ENCODE measurements at places on chromosomes 16 and 17.

DNA sequence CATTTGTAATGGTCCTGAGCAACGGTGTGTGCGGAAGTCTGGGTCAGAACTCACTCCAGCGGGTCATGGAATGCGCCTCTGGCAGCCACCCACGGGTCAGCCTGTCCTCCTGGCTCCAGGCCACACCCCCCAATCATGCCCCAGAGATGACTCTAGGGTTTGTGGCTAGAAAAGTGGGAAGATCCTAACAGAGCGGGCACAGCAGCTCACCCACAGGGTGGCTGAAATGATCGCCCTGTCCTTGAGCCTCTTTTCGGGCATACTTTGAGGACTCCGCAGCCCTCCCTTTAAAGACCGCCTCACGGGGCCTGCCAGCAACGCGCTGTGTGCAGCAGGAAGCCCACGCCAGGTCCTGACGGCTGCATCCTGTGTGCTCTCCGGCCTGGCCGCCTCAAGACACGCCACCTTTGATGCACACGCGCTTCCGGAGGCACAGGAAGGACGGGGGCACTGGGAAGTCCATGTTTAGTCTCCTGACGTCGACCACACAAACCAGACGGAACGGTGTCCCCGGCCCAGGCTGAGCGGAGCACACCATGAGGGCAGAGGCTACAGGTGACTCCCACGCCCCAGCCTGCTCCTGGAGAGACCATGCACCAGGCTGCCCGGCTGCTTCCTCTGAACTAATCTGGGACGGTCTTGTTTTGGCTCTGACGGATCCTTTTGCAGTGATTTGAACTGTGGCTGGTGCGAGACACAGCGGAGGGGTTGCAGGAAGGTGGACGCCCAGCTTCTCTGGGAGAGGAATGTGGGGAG is 92.9 kb downstream of the TBC1D16 start:
- no peak for DNase-seq

DNA sequence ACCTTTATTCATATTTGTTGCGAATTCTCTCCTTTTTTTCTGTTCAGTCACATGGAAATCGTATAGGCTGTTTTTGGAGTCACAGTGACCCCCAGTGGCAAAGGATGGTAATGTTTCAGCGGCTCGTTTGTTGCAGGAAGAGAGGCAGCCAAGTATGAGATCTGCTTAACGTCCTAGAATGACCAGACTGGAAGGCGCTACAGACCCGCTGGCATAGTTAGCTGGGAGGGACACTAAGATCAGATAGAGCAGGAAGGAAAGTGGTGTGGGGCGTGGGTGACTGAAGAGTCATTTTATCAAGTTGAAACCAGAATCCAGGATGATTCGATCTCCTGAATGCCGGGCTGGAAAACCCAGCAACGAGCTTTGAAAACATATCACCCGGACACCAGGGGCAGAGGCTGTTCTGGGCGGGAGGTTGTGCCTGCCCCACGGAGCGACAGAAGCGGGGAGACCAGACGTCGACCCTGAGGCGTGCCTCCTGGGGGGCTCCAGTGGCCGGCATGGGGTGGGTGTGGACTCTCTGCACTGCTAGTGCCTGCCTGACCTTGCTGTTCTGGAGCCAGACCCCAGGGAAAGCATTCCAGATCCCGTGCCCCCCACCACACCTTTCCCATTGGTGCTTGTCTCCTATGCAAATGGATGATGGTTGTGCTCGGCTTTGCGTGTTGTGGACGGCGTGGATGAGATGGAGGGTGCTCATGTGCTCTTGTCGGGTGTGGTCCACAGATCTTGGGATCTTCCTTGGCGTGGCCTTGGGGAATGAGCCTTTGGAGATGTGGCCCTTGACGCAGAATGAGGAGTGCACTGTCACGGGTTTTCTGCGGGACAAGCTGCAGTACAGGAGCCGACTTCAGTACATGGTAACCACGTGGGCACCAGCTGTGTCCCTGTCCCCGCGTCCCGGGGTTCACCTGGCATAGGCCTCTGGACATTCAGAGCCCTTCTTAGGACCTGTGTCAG is 7.7 kb downstream of the IL34 start:
- peak; percentile 93 for DNase-seq

DNA sequence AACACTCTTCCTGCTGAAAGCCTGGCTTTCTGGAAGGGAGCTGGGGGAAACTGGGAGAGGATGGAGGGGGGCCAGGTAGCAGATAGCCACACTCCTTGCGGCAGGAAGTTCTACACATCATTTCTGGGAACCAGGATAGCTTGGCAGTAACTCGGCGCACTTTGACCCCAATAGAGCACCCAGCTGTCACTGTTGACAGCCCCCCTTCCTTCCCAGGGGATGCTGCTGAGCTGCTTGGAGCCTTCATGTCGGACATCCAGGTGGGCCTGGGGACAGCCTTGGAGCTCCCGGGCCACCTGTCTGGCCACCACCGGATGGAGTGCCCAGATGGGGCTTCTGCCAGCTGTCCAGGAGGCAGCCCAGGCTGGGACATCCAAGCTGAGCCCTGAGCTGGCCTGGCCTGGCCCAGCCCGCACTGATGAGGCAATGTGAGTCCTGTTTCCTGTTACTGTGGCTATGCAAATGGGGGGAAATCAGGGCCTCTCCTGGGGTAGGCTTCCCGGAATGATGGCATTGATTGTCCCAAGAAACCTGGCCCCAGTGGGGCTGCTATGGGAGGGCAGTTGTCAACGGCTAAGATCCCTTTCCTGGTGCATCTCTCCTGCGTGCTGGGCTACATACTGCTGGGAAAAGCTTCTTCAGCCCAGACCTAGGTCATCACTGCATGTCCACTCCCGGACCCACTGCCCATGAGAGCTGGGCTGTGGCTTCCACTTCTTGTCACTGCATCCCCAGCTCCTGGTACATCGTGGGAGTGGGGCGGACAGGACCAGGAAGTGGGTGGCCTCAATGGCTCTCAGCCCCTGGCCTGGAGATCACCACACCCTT is 50.0 kb downstream of the SOCS1 start:
- DNase-seq, result no peak

DNA sequence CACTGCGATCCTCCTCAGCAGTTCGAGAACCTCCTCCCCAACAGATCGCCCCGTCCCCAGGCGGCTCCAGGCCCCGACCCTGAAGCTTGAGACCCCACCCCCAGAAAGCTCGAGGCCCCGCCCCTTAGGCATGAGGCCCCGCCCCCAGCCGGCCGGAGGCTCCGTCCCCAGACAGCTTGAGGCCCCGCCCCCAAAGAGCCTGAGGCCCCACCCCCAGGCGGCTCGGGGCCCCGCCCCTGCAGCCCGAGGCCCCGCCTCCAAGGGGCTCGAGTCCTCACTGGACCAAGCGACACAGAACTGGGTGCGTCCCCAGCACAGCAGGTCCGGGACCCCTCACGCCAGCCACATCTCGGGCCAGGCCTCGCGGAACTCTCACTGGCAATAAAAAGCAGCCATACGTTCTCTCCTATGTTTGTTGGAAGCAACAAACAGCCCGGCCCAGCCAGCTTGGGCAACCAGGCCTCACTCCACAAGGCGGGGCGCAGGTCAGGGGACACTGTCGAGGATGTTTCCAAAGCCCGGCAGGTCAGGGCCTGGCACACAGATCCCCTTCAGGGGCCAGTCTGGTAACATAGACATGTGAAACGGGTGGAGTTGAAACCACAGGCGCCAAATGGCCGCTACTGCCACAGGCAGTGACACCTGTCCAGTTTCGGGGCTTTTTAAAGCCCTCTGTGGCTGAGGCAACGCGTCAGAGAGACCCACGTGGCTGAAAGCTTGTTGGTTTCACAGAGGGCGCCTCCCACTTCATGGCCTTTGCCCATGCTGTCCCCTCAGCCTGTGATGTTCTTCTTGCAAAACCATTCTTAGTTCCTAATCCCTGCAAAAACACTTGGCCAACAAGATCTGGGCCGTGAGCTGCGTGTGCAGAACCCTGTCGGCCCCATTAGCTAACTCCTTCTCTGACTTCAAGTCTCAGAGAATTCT is 224.2 kb downstream of the PARN start:
- peak; percentile 15 for DNase-seq

DNA sequence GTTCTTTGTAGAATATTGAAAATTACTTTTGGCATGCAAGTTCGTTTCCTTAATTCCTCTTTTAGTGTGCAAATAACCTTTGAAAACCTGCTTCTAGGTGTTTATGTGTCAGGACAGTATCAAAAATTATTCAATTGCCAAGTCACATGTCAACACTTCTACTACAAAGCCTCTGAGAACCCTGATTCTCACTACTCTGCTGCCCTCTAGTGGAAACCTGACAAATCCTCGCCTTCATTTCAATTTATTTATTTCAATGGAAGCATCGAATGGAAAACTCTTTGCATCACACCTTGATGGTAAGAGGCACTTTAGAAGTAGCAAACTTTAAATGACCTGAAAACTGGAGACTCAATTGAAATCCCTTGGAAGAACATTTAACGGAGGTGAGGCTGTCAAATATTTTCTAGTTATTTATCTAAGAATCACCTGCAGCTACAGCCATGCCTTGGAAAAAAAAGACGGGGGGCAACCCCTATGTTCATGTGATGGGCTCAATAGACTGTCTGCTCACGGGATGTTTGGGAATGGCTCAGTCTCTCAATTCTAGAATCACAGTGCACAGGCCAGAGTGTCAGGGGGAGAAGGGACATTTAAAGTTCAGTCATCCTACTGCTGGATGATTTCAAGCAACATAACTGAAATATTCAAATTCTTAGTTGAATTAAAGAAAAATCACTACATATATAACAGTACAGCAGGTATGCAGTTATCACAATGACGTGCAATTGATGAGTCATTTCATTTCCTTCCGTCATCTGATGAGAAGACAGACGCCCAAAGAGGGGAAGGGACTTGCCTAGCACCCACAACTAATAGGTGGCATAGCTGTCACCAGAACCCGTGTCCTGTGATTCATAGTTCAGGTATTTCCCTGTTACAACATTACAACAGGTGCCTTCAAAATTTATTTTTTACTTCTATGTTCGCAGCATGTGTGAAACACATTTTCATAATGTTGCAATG is 563.9 kb downstream of the TOX3 start:
- peak; percentile 48 for DNase-seq

- no peak for DNase-seq
These were observed 45.1 kb upstream of the MTSS2 start for GRCh38 chr16:70730944-70731343.

- DNase-seq, result no peak
These were observed 120.3 kb downstream of the MRM1 start for GRCh38 chr17:36721560-36722120.

DNA sequence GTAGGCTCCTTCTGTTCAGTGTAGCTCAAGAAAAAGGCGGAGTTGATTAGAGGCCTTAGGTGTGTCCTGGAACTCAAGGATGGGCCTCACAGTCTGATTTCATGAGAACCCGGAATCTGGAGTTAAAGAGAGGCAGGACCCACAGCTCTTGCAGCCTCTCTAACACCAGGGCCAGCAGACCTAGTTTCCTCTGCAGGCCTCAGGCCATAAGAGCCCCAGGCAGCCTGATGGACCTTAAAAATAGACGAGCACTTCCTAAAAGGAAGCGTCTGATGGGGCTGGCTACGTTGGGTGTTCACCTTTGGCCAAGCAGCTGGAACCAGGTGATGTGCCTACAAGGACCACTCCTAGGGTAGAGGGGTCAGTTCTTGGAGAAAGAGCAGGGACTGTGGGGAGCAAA is 7.6 kb downstream of the CACNG5 start:
- no peak for DNase-seq

DNA sequence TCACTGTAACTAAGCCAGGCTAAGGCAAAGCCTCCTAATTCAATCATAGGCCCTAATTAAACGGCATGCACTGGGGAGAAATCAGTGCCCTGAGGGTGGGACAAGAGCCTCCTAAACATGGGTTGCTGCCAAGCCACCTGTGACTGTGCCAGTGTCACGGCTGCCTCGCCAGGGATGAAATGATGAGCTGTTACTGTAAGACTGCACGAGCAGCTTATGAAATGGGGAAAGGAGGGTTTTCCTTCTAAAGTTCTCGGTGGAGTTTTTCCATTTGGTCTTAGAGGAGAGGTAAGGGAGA is 12.7 kb downstream of the TMEM11 start:
- no peak for DNase-seq

DNA sequence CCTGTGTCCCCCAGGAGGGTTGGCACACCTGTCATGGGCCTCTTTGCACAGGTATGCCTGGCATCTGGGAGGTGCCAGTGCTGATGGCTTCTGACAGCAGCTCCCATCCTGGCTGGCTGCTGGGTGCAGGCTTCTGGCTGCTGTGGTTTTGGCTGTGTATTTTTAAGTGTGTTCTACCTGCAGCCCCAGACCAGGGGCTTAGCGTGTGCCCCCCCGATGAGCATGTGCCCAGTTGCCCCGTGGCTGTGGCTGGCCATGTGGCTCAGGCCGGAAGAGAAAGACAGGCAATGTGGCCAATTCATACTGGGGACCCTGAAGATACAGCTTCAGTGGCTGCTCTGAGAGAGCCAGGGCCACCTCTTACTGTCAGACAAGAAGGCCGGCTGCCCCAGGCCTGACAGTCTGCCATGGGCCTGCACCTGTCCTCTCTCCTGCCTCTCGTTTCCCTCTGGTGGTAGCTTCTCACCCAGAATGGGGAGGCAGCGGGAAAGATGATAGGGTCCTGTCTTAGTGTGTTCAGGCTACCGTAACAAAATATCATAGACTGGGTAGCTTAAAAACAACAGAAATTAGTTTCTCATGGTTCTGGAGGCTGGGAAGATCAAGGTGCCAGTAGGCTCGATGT is 37.6 kb upstream of the LGALS9 start:
- DNase-seq, result no peak

Measured in neural crest cell (in vitro differentiated cells).